Eye (tissue), 1 donor: ENCODE measurements at places on chromosomes 7 and 10.

DNA sequence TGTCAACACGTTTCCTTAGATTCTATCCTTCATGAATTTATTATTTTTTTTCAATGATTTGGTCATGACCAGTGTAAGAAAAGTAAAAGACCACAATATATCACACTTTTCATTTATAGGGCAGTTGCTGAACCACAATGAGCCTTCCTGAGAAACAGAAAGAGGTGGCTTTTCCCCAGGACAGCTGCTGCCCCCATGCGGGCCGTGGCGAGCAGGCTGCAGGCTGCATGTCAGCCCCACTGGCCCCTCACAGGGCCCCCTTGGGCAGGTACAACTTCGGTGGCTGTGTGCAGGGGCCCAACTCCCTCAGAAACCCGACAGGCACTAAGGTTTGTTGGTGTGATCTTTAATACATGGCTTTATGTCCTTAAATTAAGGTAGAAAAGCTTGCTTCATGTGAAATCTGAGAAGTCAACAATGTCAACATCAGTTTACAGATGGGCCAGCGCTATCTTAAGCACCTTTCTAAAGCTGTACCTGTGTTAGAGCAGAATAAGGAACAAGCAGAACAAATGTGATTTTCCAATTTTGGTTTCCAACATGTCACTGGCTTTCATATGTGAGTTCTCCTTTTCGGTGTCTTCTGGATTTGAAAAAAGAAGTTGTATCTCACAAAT, 10.6 kb downstream of the BEND7 start:
- DNase-seq = peak; percentile 49

GRCh38 chr10:130233426-130233825, 97.2 kb downstream of the GLRX3 start:
- no peak for DNase-seq

- no peak for DNase-seq
Observed at GRCh38 chr10:30631188-30631587, 1.6 kb upstream of the LYZL2 start.

DNA sequence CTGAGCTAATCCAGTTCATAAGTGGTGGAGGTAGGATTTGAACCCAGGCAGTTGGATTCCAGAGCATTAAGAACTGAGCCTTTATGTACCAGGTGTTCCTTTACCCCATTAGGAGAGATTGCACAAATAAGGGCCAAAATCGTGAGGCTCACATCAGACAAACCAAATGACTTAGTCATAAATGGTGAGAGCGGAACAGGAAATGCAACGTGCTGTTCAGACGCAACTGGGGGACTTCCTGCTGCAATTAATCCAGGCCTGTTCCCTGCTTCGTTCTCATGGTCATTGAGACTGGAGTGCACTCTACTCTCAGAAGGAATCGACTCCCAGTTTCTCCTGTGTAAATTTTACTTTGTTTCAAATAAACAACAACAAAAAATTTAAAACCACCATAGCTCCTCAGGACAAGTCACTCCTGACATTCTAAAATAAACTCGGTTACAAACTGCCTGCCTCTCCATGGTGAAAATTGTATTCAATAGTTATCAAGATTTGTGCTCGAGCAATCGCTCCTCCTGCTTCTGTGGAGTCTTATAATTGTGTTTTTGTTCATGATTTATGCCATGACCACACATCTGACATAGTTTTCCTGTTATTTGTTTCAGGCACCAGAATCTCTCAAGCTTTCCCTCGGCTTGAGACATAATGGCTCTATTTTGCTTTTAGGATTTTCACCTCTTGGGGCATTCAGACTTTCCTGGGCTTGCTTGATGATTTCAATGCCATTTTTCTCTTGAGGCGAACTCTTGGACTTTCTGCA, 115.3 kb upstream of the BMPER start:
- no peak for DNase-seq

GRCh38 chr10:88624840-88625239, 38.3 kb downstream of the LIPJ start:
- no peak for DNase-seq

DNA sequence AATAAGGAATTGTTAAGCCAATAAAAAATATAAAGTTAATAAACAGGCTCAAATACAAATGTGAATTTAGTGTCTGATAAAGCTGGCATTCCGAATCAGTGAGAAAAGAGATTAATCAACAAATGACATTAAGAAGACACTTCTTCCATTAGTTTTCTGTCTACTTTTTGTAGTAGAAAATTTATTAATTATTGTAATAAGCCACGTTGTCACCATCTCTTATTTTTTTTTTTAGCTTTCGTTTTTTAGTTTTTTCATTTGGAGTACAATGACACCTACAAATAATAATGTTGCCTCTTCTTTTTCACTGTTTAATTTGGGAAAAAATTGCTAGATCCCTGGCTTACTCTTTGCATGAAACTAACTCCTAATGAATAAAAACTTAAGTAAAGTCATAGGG, 46.8 kb upstream of the STEAP1B start:
- DNase-seq = no peak

DNA sequence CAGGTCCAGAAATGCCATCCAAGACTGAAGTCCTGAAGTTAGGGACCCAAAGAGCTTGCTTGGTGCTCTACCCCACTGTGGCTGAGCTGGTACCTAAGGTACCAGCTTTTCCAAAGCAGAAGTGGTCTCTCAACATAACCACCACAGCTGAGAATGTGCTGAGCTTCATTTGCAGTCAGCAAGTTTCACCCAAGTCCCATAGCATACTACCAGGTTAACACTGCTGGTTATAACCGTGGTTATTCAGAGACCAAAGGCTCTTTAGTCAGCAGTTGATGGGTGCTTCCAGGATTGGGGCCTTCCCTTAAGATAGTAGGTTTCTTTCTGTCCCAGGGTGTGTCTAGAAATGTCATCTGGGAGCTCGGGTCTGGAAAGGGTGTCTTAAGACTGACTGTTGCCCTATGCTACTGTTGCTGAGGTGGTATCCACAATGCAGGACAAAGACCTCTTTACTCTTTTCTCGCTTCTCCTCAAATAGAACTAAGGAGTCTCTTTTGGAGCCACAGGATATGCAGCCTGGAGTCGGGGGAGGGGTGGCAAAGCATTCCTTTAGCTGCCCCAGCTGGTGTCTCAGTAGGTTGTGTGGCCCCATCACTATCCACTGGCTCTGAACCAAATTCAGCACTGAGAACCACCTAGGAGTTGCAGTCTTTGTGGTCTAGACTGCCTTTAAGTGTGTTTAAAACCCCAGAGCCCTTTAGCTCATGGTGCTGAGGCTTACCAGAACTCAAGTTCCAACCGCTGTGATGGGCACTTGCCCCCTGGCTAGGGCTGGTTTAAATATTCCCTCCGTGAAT, 354.9 kb upstream of the SEMA3C start:
- no peak for DNase-seq

DNA sequence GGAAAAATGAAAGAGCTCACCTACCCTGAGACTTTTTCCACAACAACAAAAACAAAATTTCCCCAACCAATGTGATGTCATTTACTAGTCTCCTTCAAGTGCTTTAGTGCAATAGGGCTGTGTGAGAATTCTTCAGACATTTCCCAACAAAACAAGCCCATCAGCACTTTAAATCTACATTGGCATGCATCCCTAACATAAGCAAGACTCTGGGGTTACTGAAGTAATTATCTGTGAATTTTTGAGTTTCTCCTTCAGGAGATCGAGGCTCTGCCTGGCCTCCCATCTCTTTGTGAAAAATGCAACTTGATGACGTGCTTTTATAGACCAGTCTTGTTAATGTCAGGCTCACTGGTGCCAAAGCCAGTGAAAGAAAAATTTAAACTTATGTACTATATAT, 255.6 kb downstream of the GFRA1 start:
- DNase-seq = no peak

GRCh38 chr10:111297351-111297848, 220.6 kb downstream of the ADRA2A start:
- DNase-seq = no peak

DNA sequence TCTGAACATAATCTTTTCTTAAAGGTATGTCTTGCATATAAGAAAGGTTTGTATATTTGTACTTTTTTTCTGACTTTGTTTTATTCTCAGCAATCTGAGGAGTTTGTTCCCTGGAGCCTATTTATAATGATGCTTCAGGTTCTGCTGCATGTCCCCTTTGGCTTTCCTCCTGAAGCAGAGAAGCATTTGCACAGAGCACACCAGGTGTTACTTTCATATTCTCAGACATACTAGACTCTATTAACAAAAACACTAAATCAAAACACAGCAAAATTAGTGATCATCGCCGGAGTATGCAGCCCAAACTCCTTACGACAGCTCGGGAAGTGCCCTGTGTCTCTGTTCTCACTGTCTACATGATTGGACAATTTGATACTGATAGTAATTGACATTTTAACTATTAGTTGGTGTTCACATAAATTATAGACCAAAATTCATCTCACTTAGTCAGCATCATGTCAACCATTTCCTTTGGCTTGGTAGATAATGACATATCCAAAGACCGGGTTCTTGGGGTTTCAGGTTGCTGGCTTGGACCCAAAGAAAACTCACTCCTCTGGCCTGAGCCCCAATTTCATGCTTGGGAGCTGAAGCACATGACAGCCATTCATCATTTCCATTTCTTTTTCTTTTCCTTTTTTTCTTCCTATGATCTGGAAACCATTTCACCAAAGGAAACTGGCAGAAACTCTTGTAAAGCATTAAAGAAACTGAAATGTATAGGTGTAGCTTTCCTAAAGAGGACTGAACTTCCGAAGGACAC, 400.1 kb upstream of the NRP1 start:
- peak; percentile 51 for DNase-seq
